H9 (cell line): ENCODE measurements at places on chromosomes 16 and 17. TPM values are rescaled to one million over a fixed set of nuclear protein-coding genes. Genes with fewer than 3 reads are reported as not detected.

GRCh38 chr16:87864331-87864989 lies 4.8 kb downstream of the SLC7A5 start:
- DNase-seq, result no peak

- DNase-seq, result no peak
Observed at GRCh38 chr16:85195271-85195647, 83.0 kb upstream of the CIBAR2 start.

DNA sequence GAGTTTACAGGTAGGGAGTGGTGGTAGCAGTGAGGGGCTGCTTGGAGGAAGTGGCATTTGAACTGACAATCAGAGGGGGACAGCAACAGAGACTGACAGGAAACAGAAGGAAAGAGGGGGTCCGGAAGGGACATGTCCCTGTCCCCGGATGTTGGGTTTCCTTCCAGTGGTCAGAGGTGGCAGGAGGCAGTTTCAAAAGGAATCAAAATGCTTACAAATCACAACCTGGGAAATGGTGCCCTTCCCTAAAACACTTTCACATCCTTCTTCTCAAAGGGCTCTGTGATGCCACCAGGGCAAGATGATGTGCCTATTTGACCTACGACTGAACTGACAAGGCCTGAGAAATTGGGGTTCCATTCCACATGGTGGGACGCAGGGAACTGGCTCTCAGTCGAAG lies 19.7 kb downstream of the ADGRG1 start:
- no peak for DNase-seq

- no peak for DNase-seq
Observed at GRCh38 chr16:49466881-49467280, 93.3 kb downstream of the C16orf78 start.

The ACE gene
- 4.8 and 5.4 TPM in 2 replicates for total RNA-seq

The ALOX15 gene
- total RNA-seq, result 0.31 and 0.39 TPM in 2 replicates

DNA sequence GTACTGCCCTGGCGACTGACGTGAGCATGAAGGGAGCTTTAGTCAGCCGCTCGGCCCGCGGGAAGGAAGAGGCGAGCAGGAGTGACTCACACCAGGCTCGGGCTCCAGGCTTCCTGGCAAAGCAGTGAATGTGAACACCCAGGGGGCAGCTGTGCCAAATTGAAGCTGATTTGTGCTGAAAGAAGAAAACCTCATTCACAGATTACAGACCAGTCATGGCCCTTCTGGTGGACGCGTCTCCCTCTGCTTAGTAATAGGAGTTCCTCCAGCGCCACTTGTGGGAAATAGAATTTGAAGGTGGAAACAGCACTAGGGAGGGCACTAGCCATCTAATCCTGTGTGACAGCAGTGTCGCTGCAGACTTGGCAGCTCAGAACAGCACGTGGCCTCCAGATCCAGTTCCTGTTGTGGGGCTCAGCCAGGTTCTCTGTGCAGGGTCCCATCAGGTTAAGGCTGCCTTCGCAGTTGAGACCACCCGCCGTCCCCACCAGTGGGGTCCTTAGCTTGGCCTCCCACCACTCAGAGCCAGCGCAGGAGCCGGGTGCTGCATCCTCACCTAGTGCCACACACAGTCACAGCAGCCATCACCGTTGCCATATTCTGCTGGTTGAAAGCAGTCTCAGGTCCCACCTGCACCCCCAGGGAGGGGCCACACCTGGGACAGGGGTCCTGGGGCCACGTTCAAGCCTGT lies 164.5 kb upstream of the CHMP6 start:
- DNase-seq, result peak; percentile 71

The NXN gene
- total RNA-seq, result 91.7 and 93.6 TPM in 2 replicates

DNA sequence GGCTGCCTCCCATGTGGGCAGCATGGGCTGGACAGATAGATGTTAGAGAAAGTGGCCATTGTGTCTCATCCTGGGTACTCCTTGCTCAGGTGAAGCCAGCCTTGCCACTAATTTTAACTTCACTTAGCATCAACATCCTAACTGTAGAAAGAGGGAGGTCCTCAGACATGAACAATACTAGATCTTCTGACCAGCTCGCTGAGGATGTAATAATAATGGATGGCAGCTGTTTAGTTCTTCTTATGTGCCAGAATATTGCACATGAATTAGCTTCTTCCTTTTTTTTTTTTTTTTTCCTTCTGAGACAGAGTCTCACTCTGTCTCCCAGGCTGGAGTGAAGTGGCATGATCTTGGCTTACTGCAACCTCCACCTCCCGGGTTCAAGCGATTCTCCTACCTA lies 232.4 kb downstream of the CCDC182 start:
- DNase-seq, result no peak

The KRT12 gene
- not detected in 2 replicates for total RNA-seq

GRCh38 chr17:73341350-73342049 lies 29.7 kb upstream of the CDC42EP4 start:
- DNase-seq, result no peak

DNA sequence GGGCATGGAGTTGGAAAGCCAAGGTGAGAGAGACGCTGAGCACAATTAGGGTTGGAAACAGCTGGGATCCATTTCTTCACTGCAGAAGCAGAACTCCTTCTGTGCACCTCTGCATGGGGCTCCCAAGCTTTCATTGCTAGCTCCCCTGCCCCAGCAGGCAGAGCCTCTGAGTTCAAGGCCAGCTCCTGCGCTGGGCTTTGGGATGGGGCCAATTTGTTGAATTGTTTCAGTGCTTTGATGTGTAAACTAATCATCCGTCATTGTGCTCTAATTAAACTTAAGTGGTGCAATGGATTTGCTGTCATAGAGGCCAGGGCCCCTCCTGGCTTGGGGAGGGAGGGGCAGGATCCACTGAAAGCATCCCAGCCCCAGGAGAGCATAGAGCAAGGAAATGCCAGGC lies 13.5 kb upstream of the LYRM9 start:
- DNase-seq, result no peak

DNA sequence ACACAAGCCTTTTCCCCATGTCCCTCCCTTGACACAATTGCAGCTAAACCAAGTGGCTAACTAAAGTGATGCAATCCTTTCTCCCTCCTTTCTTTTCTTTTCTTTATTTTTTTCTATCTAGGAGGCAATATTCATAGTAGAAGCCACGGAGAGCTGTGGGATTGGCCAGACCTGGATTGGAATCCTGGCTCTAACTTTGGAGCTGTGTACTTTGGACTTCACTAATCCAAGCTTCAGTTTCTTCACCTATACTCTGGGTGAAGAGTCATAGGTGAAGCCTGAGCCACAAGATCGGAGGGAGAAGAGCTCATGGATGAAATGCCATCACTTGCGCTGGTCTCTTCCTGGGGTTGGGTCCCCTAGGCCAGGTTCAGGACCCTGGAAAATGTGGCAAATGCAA lies 177.2 kb downstream of the IRX5 start:
- DNase-seq, result no peak
